Omental fat pad (tissue), 4 donors: ENCODE measurements at places on chromosomes 5 and 9.

- no peak for DNase-seq
Observed at GRCh38 chr9:23412046-23412445, 414.0 kb downstream of the ELAVL2 start.

- DNase-seq = no peak
Observed at GRCh38 chr5:89282554-89283510, 399.8 kb upstream of the MEF2C start.

- no peak for DNase-seq
Observed at GRCh38 chr5:64077589-64077988, 88.1 kb upstream of the RNF180 start.

DNA sequence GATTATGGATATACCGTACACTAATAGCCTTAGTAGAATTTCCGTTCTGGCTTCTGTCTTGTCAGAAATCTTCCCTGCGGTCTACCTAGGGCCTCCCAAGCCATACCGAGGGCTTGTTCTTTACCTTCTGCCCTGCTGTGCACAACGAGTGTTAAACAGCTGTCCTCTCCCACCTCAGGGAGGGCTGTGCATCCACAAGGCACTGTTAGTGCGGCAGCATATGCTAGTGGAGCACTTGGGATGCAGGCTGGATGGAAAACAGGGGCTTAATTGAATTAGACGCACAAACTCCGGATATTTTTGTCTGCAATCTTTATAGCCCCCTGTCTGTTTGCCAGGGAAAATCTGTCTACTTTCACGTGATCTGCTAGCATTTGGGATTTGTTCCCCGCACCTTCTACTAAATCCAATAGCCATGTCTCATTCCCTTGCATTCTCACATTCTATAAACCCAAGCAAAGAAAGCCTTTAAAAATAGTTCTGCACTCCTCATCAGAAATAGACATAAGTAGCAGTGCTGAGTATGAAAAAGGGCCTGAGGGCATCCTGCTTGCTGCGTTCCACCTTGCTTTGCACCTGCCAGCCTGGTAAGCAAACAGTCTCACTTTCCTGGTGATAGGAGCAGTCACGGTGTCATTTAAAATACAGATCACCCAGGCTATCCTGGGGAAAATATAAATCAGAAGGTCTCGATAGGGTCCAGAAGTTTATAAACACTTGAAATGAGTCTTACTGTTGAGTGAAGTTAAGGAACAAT, 382.6 kb downstream of the RASEF start:
- no peak for DNase-seq

DNA sequence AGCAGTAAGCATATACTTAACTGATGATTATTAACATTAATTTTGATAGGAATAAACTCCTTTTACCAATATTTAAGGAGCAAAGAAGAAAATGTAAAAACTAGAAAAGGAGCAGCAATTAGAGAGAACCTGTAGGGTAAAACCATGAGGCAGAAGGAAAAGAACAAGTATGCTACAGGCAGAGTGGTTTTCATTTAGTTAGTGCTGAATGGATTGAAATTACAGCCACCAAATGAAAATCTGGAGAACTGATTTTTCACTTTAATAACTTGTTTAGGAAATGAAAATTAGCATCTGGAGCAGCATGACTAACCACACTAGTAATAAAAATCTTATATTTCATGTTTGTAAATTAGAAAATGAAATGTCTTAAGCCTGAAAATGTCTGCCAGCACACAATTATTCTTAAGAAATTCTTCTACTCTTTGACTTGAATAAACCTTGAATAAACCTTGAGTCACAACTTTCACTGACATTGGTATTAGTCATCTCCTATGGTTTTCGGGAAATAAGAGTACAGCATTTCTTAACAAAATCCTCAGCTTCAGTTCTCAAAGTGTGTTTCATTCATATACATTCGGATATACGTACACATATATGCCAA, 1504.9 kb upstream of the C9orf72 start:
- no peak for DNase-seq

DNA sequence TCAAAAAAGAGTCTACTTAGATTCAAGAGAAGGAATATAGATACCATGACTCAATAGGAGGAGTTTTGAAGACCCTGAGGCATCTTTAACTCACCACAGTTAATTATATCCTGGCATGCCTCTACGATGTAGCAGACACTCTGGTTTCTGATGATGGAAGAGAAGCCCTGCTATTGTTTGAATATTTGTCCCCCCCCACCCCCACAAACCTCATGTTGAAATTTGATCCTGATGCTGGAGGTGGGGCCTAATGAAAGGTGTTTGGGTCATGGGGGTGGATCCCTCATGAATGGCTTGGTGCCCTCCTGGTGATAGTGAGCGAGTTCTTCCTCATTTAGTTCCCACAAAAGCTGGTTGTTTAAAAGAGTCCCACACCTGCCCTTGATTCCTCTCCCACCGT, 147.9 kb upstream of the TBCA start:
- DNase-seq = no peak

DNA sequence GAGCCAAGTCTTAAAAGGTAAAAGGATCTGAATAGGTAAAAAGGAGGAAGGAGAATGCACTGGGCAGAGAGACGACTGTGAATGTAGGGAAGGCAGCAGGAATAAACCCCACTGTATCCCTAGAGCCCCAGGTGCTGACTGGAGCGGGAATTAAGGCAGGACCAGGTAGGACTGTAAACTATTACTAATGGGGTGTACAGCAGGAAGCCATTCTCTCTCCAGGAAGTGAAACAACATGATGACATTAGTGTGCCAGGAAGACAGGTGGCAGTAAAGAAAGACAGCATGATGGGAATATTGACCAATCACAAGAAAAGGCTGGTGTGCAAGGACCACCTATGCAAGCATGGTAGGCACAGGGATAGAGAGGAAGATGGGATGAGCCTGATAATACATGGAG, 433.0 kb downstream of the DNAH5 start:
- DNase-seq = no peak
